ENCODE measurements at places on chromosomes 2 and 18.

GRCh38 chr2:170500770-170501169 is 214.4 kb upstream of the SP5 start:
- DNase-seq, result no peak

DNA sequence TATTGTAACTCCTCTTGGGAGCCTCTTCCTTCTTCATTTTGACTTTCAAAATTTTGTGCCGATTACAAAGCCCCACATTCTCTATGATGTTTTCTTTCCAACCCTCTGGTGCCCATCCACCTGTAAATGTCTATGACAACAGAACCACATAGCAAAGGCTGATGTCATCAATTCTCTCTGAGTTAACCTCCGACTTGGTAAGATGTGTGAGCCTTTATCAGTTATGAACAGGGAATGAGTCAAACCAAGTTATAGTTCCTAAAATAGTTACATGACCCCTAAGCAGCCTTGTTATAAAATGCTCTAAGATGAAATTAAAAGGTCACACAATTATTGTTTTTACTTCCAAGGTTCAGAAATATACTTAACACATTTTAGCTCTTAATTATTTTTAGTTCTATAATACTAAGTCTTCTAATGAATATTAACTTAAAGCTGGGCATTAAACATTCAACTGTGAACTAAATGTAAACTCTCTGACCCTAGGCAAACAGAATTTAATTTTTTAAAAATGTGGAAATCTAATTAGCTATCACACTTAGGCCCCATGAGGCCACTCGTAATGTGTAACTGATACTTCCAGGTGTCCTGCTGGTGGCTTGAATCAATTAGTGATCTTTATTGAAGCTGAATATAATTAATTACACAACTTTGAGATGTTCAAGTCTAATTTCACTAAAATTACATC is 102.3 kb upstream of the CYRIA start:
- DNase-seq, result no peak

DNA sequence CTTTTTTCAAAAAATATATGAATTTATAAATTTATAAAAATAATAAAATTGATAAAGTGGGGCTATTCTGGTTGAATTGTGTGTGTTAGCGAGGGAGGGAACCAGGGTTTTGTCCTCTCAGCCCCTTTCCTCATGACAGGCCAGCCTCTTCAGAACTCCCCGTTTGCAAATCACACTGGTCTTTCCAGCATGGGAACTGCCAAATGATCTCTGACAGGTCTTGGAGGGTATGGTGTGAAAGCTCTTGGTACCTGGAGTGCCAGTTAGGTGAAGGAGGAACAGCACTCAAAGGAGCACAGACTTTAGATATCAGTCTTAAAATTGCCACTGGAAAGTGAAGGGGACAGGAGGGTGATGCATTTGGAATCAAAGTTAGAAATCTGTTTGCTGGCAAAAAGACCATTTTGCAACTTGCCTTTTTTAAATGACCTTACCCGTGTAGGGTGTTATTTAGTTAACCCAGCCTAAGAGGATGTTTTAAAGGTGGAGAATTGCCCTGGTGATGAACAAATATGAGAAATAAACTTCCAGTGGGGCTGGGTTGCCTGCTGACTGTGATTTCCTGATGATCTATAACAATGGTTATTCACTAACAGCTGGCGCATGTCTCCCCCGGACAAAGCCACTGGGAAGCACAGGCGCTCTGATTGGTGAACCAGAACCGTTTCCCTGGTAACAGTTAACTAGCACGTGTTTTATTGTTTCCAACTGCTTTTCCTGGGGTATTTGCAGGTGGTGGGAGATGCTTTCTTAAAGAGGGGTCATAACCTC is 85.3 kb upstream of the EFEMP1 start:
- no peak for DNase-seq

DNA sequence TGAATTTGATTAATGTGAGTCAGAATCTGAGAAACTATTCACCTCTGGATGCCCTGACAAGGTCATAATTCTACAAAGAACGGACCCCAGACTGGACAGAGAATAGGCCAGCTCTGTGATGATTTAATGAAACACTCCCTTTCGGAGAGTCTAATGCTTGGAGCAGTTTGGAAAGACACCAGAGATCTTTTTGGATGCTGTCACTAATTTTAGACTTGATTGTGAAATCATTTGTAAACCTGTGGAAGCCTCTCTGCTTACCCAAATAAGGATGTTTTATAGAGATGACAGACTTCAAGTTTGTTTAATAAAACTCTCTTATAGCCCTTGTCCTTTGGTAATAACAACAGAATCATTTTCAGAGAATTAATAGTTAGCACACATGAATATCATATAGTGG is 83.5 kb downstream of the MYL12B start:
- DNase-seq, result no peak

- no peak for DNase-seq
These were observed 30.1 kb downstream of the SPRED2 start for GRCh38 chr2:65402323-65402722.

Measured in CD4-positive, alpha-beta T cell treated with Interleukin-15 for 1 hour (primary cell).